PC-3 (cell line): ENCODE measurements at places on chromosomes 3 and 15. TPM values are rescaled to one million over a fixed set of nuclear protein-coding genes. Genes with fewer than 3 reads are reported as not detected.

GRCh38 chr3:58044691-58045483, 36.7 kb downstream of the FLNB start:
- no peak overlapping the region for H3K4me3 ChIP-seq
- peak overlapping the region; percentile 11; the same call in 1 of the 2 replicates for H3K27ac ChIP-seq
- H3K4me1 ChIP-seq: peaks cover 71% of the 10 kb centered on the region
- no peak for DNase-seq
- peaks cover 11% of the 10 kb centered on the region for H3K36me3 ChIP-seq

- no peak overlapping the region for H3K4me3 ChIP-seq
- DNase-seq: no peak
- H3K27me3 ChIP-seq: no peaks in the 10 kb centered on the region
- H3K27ac ChIP-seq: no peak overlapping the region
- no peaks in the 10 kb centered on the region for H3K36me3 ChIP-seq
- H3K4me1 ChIP-seq: 0 out of 2 replicates have a peak, but pooled peaks cover 3% of the 10 kb centered on the region
Measured at GRCh38 chr15:66560856-66561525, 4.8 kb downstream of the LCTL start.

- H3K36me3 ChIP-seq: no peaks in the 10 kb centered on the region
- H3K27me3 ChIP-seq: peaks cover 24% of the 10 kb centered on the region
Measured at GRCh38 chr15:72856549-72857040, 73.0 kb upstream of the ADPGK start.

DNA sequence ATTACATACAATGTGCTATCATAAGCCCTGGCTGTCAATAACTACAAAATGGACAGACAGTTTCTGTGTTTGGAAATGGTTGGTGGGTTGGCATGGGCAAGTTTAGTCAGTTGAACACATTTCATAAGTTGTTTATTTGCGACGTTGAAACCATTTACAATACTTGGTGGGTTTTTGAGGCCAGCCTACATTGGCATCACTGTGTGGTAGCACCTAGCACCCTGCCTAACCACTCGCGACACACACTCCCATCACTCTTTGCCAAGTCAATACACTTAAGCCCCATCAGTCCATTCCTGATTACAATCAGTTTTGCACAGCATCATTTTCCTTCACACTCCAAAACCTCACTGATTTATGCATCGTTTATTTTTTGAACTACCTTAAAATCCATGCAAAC, 13.8 kb downstream of the PROK2 start:
- no peak overlapping the region for H3K4me3 ChIP-seq
- H3K27ac ChIP-seq: no peak overlapping the region
- DNase-seq: no peak
- no peaks in the 10 kb centered on the region for H3K36me3 ChIP-seq
- no peaks in the 10 kb centered on the region for H3K4me1 ChIP-seq
- H3K27me3 ChIP-seq: peaks cover 72% of the 10 kb centered on the region

SLC12A1 gene
- total RNA-seq: not detected in 2 replicates

ZKSCAN7 gene
- total RNA-seq: not detected in 2 replicates

DNA sequence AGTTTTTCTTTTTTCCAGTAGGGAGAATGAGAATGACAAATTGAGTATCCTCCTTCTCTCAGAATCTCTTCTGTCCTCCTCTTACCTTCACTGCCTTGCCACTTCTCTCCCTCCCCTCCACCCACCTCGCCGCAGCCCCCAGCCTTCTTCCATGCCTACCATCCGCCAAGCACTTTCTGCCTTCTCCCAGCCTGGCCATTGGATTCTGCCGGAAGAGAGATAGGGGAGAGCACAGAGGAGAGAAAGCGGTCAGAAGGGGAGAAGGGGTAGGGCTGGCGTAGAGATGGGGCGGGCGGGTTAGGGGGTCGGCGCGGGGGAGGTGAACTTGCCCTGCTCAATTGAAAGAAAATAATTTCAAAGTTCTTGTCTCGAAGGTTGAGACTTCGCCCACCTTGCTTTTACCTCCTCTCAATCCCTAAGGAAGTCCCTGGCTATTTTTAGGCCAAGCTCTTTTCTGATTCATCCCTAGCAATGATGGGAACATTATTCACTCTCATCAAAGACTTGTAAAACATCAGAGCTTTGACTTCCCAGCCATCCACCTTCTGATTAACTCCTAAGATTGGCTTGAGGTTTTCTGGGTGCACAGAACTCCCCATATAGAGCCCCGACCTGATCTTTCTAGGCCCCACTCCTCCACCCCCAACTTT, 811 bp downstream of the C3orf52 start:
- peak overlapping the region; percentile 93 for H3K27ac ChIP-seq
- peak overlapping the region; percentile 94 for H3K4me3 ChIP-seq
- H3K4me1 ChIP-seq: peaks cover 47% of the 10 kb centered on the region

GRCh38 chr15:49877117-49877872, 241.7 kb downstream of the ATP8B4 start:
- no peaks in the 10 kb centered on the region for H3K4me1 ChIP-seq
- H3K27me3 ChIP-seq: no peaks in the 10 kb centered on the region
- H3K36me3 ChIP-seq: no peaks in the 10 kb centered on the region

TEX55 gene
- total RNA-seq: 0.33 TPM in 1 of 2 replicates, not detected in the other

DNA sequence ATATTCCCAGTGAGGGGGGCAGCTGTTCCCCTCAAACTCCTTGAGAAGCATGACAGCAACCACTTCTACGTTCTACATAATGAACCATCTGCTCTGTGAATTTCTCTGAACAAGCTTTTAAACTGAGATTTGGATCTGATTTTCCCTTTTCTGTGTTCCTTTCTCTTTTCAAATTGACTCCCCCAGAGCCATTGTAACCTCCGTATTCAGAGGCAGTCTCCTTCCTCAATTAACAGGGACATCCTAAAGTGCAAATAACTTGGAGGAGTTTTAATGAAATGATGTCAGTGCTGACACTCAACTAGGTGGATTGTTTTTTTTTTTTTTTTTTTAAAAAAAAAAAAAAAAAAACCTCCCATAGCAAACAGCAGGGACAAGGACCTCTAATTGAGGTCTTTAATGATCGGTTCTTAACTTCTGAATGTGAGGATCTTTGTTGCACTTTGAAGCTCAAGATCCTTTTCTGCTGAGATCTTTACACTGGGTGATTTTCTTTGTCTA, 48.8 kb downstream of the ADAMTS9 start:
- no peaks in the 10 kb centered on the region for H3K36me3 ChIP-seq
- DNase-seq: no peak
- no peaks in the 10 kb centered on the region for H3K27me3 ChIP-seq
- H3K4me1 ChIP-seq: no peaks in the 10 kb centered on the region

MELTF gene
- 40.6 and 46.8 TPM in 2 replicates for total RNA-seq

DNA sequence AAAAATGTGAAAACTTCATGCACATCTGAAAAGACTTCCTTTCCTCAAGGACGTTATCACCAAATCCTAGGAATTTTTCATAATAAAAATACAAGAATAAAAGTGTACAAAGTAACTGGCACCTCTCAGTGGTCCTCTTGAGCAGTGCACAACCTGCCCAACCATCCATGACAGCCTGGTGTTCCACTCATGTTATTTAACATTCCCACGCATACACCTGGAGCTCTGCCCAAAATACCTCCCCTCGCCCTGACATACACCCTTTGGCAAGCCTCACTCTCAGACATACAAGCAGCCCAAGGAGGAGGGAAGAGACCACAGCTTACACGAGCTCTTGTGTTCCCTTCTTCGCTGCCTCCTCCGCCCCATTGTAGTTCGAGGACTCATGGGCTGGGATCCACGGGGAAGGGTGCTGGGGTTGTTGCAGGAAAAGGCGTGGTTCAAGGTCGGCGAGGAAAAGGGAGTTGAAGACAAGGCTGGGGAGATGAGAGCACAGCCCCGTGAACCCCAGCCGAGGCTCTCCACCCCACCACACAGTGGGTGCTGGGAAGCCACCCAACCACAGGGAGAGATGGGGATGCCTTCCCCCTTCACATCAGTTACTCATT, 23.3 kb downstream of the GRIP2 start:
- H3K27me3 ChIP-seq: no peaks in the 10 kb centered on the region
- no peak overlapping the region for H3K27ac ChIP-seq
- H3K4me1 ChIP-seq: no peaks in the 10 kb centered on the region
- no peak overlapping the region for H3K4me3 ChIP-seq

DNA sequence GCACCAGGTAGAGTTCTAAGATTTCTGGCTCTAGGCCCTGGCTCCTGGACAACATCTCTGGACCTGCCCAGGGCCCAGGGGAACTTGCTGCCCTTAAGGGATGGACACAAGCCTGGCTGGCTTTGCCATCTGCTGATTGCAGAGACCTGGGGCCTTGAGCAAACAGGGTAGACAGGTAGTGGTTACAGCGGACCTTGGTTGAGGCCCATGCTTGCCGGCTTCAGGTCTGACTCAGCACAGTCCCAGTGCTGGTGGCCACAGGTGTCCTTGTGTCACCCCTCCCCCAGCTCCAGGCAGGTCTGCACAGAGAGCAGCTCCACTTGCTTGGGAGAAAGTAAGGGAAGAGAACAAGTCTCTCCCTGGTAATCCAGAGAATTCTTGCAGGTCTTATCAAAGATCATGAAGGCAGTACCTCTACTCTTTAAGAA, 15.9 kb upstream of the ACTL6A start:
- H3K27me3 ChIP-seq: no peaks in the 10 kb centered on the region
- no peak overlapping the region for H3K4me3 ChIP-seq
- no peak overlapping the region for H3K27ac ChIP-seq
- DNase-seq: peak; percentile 34
- no peaks in the 10 kb centered on the region for H3K4me1 ChIP-seq
- no peaks in the 10 kb centered on the region for H3K36me3 ChIP-seq

GRCh38 chr15:92053753-92054316, 200.3 kb downstream of the SLCO3A1 start:
- H3K36me3 ChIP-seq: no peaks in the 10 kb centered on the region
- H3K27ac ChIP-seq: no peak overlapping the region
- H3K4me3 ChIP-seq: no peak overlapping the region
- peaks cover 23% of the 10 kb centered on the region for H3K27me3 ChIP-seq

DNA sequence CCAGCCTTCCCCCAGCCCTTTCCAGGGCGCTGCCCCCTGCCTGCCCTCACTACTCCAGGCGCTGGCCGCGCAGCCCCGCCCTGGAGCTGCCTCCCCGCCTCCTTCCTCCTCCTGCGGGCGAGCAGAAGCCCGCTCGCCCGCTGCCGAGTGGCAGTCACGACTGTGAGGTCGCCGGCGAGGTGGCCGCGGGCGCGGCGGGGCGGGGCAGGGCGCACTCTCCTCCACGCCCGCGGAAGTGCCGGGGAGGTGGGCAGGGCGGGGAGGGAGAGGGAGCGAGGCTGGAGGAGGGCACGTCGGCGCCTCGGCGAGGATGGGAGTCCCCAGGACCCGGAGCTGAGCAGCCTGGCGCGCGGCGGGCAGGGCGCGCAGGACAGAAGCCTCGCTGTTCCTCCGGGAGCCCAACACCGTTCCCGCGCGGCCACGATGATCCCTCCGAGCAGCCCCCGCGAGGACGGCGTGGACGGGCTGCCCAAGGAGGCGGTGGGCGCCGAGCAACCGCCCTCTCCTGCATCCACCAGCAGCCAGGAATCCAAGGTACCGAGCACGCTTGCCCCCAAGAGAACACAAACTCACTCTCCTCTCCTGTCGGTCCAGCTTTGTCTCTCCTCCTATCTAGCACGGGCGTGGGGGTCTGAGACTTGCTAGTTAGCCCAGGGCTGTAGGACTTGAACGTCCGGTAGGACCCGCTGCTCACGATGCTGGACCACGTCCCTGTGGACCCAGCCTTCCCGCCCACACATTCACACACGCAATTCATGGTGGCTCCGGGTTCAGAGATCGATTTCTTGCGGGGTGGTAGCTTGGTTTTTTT, at the start of gene STAC:
Gene STAC (plus strand): TSS at position 284 of the 811 bp plus-strand sequence. CDS start 140 bp downstream, at position 424.
- no peaks in the 10 kb centered on the region for H3K36me3 ChIP-seq
- no peak within 1 kb of the TSS for H3K27ac ChIP-seq
- H3K27me3 ChIP-seq: no peaks in the 10 kb centered on the region
- peak within 1 kb of the TSS; percentile 74 for H3K4me3 ChIP-seq

DNA sequence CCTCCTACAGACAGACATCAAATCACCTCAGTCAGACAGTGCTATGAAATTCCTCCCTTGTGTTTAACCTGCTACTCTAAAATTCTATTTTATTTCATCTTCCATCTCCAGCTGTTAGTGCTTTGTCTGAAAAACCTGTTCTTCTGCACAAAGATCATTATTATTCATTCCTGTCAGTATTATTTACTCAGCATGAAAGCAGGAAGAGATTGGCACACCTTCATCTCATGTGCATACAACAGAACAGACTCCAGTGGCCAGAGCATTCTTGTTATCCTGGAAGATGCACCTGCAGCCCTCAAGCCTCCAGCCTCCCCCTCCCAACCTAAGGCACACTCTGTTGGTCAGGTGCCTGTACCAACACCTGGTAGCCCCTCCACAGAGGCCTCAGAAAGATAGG, 1.8 kb upstream of the ROPN1B start:
- 0 out of 2 replicates have a peak, but pooled peaks cover 5% of the 10 kb centered on the region for H3K4me1 ChIP-seq
- H3K27ac ChIP-seq: no peak overlapping the region
- H3K36me3 ChIP-seq: no peaks in the 10 kb centered on the region
- no peak overlapping the region for H3K4me3 ChIP-seq
- DNase-seq: peak; percentile 50
